ENCODE measurements at places on chromosomes 4 and X.

GRCh38 chr4:189445613-189446012 is 495.1 kb upstream of the FRG1 start:
- no peak for DNase-seq

DNA sequence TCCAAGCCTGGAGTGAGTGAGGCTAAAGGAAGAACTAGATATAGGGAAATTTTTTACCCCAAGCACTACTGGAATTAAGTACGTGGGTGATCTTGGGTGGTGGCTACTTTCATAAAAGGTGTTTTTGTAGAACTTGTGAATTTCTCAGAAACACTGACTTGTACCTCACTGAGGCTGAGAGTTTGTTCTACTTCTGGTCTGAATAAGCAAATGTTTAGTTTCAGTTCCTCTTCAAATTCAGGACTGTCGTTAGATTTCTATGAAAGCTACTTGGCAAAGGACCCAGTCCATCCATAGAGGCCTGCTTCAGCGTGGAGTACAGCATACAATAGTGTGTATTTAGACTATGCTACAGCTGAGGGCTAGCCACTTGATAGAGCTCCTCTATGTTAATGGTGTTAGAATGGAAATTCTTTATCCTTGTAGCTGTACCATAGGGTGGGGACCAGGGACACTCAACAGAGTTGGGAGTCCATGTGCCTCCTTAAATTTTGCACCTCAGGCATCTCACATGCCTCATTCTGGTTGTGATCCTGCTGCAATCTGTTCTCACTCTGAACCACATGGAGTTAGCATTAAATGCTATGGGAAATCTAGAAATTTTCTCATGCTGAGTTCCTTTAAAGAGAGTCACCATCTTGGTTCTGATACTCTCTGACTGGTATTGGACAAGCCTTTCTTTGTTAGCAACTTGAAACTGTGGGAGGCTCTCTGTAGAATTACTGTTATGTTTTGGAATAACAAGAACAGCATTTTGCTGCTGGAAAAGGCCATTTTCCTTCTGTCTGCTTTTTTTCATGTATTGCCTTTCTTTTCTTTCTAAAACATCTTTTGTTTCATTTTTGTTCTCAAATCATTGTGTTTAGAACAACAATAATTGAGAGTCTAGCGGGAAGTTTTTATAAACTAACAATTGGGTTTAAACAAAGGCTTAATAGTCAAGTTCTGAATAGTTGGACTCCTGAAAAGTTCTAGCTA is 86.8 kb downstream of the PDGFRA start:
- DNase-seq, result no peak

DNA sequence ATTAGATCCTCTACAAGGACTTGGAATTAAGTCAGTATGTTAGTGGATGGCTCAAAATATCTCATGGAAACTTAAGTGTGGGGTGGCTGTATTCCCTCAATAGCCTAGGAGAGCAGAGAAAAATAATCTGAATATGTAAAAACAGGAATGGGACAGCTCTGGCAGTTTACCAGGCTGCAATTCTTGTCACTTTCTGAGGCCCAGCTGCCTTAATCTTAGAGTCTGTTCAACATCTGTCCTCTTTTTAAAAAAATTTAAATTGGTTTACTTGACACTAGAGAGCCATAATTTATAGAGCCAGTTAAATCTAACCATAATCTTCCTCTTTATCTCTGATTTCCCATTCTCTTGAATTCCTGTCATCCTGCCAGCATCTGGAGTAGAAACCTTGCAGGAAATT is 109.2 kb upstream of the CXCL13 start:
- no peak for DNase-seq

GRCh38 chr4:146359771-146360170 is 145.4 kb downstream of the REELD1 start:
- no peak for DNase-seq

GRCh38 chr4:142414366-142414990 is 431.6 kb downstream of the INPP4B start:
- DNase-seq, result no peak

- no peak for DNase-seq
Measured at GRCh38 chr4:131650951-131651350, 1498.1 kb upstream of the PCDH10 start.

GRCh38 chrX:45788941-45789348 is 588.3 kb upstream of the DIPK2B start:
- no peak for DNase-seq

GRCh38 chr4:117447925-117448324 is 362.5 kb upstream of the TRAM1L1 start:
- no peak for DNase-seq

GRCh38 chr4:107579099-107579498 is 140.9 kb downstream of the PAPSS1 start:
- no peak for DNase-seq

DNA sequence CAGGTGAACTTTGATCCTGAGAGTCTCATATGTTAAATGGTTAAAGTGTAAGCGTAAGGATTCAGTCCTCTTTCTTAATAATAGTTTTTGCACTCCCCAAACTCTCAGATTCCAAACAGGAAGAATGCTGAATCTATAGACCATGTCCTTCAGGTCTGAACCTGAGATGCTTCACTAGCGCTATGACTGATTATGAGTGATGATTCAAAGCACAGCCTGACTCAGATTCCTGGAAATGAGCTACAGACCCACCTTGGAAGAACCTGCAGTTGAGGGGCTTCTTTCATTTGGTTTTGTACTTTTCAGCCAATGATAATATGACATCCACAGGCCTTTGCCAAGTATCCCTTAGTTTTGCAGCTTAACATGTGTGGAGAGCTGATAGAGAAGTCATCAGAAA is 1.4 kb downstream of the EDNRA start:
- no peak for DNase-seq

- DNase-seq, result no peak
Measured at GRCh38 chr4:7285244-7286094, 93.1 kb downstream of the SORCS2 start.

DNA sequence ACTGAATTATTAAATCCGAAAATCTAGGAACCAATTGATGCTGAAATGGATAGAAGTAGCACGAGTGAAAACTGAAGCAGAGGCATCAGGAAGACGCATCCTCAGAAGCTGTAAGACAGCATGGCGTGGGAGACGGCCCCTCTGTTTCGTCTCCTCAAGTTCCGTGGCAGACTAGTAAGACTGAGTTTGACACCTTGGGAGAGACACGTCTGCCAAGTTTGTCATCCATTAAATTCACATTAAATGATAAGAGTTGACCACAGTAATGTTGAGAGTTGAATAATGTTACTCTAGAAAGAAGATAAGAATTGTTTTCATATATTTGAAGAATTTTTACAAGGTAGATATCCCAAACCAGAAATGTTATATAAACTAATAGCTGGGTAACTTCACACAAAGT is 736.1 kb upstream of the FRG1 start:
- DNase-seq, result no peak

All from AG04449 (cell line).